HepG2 (cell line): ENCODE measurements at places on chromosomes 7 and 10. TPM values are rescaled to one million over a fixed set of nuclear protein-coding genes. Genes with fewer than 3 reads are reported as not detected.

DNA sequence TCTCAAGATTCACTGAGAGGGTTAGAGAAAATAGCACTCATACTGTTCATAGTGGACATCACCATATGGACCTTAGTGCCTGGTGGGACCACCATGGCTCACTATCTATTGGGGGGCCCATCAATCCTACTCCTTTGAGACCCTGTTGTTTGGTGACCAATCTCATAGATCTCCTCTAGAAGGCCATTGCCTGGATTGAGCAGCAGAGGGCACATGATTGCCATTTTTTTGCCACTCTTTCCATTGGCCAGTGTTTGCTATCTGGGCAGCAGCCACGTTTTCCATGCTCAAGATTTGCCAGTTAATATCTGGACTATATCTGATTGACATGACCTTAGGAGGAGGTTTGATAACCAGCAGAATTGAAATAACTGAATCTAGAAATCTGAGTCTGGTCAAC lies 244.5 kb downstream of the ITGB1 start:
- H3K27me3 ChIP-seq = no peaks in the 10 kb centered on the region
- H3K4me1 ChIP-seq = no peaks in the 10 kb centered on the region
- H3K27ac ChIP-seq = no peak overlapping the region

GRCh38 chr10:116112232-116113231 lies 160.5 kb downstream of the GFRA1 start:
- H3K4me3 ChIP-seq = no peak overlapping the region
- H3K4me1 ChIP-seq = no peaks in the 10 kb centered on the region
- H3K27me3 ChIP-seq = no peaks in the 10 kb centered on the region
- no peak overlapping the region for H3K27ac ChIP-seq
- no peaks in the 10 kb centered on the region for H3K36me3 ChIP-seq
- DNase-seq = no peak

- H3K27ac ChIP-seq = no peak overlapping the region
- H3K36me3 ChIP-seq = no peaks in the 10 kb centered on the region
- no peak overlapping the region for H3K4me3 ChIP-seq
Observed at GRCh38 chr7:80632819-80633218, 5.6 kb upstream of the CD36 start.

- H3K4me1 ChIP-seq = peaks cover 9% of the 10 kb centered on the region
- no peaks in the 10 kb centered on the region; the same call in 2 of the 3 replicates for H3K27me3 ChIP-seq
- no peak overlapping the region for H3K27ac ChIP-seq
- DNase-seq = no peak
- H3K4me3 ChIP-seq = no peak overlapping the region
Observed at GRCh38 chr10:96038476-96039387, 4.7 kb upstream of the CCNJ start.

DNA sequence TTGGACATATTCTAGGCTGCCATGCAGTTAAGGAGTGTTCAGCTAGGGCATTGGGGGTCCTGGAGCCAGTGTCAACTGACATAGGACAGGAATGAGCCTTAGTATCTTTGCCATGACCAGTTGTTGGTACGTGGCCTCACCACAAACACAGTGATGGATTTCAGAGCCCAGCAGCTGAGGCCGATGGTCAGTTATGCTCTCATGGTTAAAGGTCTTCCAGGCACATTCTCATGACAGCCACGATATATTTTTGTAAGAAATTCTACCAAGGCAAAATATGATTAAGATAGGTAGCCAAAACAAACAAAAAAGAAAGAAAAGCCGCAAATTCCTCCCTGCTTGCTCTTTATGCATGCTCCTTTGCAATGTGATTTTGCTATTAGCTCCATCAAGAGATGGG lies 47.8 kb downstream of the CDHR3 start:
- no peak for DNase-seq
- no peaks in the 10 kb centered on the region for H3K27me3 ChIP-seq
- H3K4me3 ChIP-seq = no peak overlapping the region
- H3K27ac ChIP-seq = no peak overlapping the region
- H3K4me1 ChIP-seq = peaks cover 10% of the 10 kb centered on the region; the same call in 1 of the 2 replicates

GRCh38 chr10:79084972-79085597 lies 16.3 kb downstream of the ZMIZ1 start:
- no peak overlapping the region for H3K4me3 ChIP-seq
- no peak for DNase-seq
- peaks cover 10% of the 10 kb centered on the region for H3K36me3 ChIP-seq
- no peaks in the 10 kb centered on the region for H3K27me3 ChIP-seq

- H3K27me3 ChIP-seq = no peaks in the 10 kb centered on the region
- no peak overlapping the region for H3K27ac ChIP-seq
- no peak for DNase-seq
- peaks cover 6% of the 10 kb centered on the region; the same call in 1 of the 3 replicates for H3K36me3 ChIP-seq
- no peaks in the 10 kb centered on the region for H3K4me1 ChIP-seq
- no peak overlapping the region for H3K4me3 ChIP-seq
Observed at GRCh38 chr10:101938305-101939007, 94.9 kb upstream of the KCNIP2 start.

DNA sequence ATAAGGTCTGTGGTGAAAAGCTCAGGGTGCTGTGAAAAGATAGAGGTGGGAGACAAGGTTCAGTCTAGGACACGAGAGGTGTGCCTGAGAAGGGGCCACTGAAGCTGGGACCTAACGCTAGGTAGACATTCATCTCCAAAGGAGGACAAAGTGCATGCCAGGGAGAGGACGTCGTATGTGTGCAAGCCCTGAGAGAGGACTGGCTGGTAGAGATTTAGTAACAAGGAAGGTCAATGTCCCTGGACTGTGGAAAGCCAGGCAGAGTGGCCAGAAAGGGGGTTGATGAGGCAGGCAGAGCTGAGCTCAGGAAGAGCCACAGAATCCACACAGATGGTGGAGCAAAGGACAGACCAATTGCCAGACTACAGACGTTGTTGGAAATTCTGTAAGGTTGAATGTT lies 817.6 kb downstream of the CCSER2 start:
- H3K27me3 ChIP-seq = no peaks in the 10 kb centered on the region
- H3K36me3 ChIP-seq = no peaks in the 10 kb centered on the region
- no peak for DNase-seq
- no peak overlapping the region for H3K27ac ChIP-seq

DNA sequence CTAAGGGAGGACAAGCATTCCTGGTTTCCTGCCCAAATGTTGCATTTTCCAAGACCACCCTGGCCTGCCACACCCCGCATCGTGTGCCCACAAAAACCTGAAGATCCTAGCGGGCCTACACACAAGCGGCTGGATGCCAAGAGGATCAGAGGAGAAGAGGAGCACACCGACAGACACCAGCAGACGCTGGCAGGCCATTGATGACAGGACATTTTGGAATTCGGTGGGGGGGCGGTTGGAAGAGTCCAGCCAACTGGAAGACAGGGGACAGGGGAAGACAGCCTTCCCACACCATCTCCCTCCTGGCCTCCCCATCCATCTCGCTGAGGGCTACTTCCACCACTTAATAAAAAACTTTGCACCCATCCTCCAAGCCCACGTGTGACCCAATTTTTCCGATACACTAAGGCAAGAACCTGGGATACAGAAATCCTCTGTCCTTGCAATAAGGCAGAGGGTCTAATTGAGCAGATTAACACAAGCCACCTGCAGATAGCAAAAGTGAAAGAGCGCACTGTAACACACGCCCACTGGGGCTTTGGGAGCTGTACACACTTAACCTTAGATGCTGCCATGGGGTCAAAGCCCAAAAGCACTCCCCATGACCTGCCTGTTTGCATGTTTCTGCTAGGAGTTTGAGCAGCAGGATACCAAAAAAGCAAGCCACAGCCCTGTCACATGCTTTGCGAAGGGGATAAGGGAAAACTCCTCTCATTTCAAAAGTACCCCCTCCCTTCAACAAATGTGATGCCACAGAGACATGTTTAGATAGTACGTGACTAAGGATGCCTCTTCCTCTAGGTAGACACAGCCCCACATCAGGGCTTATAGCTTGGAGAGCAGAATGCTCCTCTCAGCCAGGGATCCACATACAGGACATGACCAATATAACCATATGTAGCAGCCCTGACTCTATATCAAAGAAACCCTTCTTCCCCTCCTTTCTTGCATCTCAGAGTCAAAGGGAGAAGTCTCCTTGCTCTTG lies 13.4 kb upstream of the SMNDC1 start:
- no peaks in the 10 kb centered on the region for H3K27me3 ChIP-seq
- no peaks in the 10 kb centered on the region for H3K36me3 ChIP-seq
- DNase-seq = no peak
- H3K4me1 ChIP-seq = no peaks in the 10 kb centered on the region
- no peak overlapping the region for H3K4me3 ChIP-seq
- H3K27ac ChIP-seq = no peak overlapping the region

DNA sequence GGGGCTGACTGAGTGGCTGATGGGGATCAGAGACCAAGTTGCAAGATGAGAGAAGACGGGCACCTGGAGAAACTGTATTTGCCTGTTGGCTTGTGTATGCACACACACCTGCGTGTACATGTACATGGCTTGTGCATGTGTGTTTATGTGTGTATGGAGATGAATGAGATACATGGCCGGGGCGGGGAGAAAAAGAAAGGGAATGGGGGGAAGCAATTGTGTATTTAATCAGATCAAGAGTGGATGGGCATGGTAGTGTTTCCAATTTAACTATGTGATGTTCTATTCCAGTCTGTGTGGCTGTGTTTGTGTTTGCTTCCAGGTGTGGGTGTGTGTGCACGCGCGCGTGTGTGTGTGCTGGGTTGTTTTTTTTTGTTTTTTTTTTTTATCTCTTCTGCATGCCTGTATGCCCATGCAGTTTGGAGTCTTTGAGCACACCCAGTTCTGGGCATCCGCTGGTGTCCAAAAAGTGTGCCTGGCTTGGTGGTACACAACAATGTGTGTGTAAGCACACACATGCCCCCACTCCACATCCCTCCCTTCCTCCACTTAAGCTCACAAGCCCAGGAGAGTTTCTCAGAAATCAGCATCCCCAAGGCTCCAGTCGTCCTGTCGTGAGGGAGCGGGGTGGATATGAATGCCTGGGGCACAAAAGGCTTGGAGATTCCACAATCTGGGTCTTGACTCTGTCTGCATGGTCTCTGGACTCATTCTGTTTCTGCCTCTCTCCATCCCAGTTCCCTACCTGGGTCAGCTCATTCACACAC lies 2.5 kb upstream of the VGF start:
- DNase-seq = no peak
- peaks cover 11% of the 10 kb centered on the region for H3K27me3 ChIP-seq
- no peaks in the 10 kb centered on the region for H3K36me3 ChIP-seq
- no peak overlapping the region for H3K4me3 ChIP-seq
- H3K4me1 ChIP-seq = peaks cover 54% of the 10 kb centered on the region
- H3K27ac ChIP-seq = no peak overlapping the region

- H3K36me3 ChIP-seq = no peaks in the 10 kb centered on the region
- no peak overlapping the region for H3K4me3 ChIP-seq
- no peak for DNase-seq
- no peak overlapping the region for H3K27ac ChIP-seq
- peaks cover 6% of the 10 kb centered on the region; the same call in 1 of the 3 replicates for H3K27me3 ChIP-seq
Observed at GRCh38 chr7:7329326-7329725, 147.0 kb downstream of the C1GALT1 start.

DNA sequence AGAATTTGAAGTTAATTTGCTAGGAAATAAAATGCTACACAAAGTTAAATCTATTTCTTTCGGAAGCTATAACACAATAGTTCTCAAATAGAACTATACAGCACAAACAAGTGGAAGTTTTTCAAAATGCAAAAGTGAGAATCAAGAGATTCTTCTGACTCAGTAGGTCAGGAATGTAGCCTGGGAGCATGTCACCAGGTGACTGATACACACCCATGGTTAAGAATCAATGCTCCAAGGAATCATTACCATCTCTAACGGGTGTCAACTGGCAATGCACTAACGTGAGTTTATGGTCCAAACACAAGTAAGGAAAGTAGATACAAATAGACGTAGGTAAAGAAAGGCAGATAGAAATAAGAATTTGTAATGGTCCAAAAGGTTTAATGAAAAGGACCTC lies 170.5 kb downstream of the SRPK2 start:
- peaks cover 5% of the 10 kb centered on the region for H3K4me1 ChIP-seq
- DNase-seq = no peak
- no peak overlapping the region for H3K4me3 ChIP-seq
- no peaks in the 10 kb centered on the region for H3K27me3 ChIP-seq

GRCh38 chr10:72097448-72098300 lies 9.3 kb upstream of the SPOCK2 start:
- H3K27ac ChIP-seq = peak overlapping the region; percentile 93
- H3K4me1 ChIP-seq = peaks cover 73% of the 10 kb centered on the region
- peak; percentile 98 for DNase-seq
- no peaks in the 10 kb centered on the region for H3K27me3 ChIP-seq

DNA sequence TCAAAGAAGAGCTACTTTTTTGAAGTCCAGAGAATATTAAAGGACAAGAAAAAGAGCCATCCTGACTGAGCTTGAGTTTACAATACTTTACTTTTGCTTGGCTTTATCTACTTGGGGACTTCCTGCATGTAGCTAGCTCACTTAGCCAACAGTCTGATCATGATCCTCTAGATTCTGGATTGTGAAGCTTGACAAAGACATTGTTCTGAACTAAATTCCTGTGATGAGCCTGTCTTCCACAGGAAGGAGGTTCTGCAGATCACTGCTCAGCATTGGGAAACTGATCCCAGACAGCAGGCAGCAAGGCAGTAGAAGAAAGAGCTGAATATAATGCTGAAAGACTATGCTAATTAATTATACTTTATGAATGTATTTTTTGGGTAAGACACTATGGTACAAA lies 296.4 kb downstream of the DGKB start:
- H3K36me3 ChIP-seq = no peaks in the 10 kb centered on the region
- no peak for DNase-seq
- no peaks in the 10 kb centered on the region for H3K27me3 ChIP-seq
- H3K4me1 ChIP-seq = no peaks in the 10 kb centered on the region

DNA sequence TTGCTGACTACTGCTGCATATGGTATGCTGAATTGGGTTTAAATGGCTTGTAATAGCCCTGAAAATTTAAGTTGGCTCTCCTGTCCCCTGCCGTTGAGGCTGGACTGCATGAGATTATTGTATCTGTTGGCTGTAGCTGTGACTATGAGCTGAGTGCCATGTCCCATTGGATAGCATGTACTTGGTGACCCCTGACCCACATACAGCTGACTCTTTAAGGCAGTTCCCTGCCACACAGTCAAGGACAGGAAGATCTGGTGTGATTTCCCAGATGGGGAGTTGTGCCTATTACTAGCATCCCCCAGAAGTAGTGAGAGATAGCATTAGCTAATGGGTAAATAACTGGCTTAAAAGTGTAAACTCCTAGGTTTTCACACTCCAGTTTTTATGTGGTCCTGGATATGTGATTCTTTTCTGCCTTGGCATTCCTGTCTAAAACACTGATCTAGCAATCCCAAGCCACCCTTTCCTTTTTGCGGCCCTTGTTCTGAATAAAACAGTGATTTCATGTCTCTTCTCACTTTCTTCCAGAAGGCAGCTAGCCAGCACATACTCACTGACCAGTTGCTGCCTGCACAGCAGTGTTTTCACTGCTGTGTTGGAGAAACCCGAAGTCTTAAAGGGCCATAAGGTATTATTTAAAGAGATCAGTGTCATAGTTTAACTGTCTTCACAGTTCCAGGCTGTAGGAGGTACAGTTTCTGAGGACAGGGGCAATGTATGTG lies 35.9 kb downstream of the LRRC4 start:
- no peak overlapping the region for H3K4me3 ChIP-seq
- peaks cover 44% of the 10 kb centered on the region for H3K4me1 ChIP-seq
- DNase-seq = no peak
- H3K36me3 ChIP-seq = peaks cover 57% of the 10 kb centered on the region
- no peak overlapping the region for H3K27ac ChIP-seq
- H3K27me3 ChIP-seq = no peaks in the 10 kb centered on the region

The HOXA4 gene
- 1.8 and 2.4 TPM in 2 replicates for total RNA-seq

The STAM gene
- total RNA-seq = 25.1 and 31.7 TPM in 2 replicates

The RAMP3 gene
- total RNA-seq = not detected in 2 replicates

The IL2RA gene
- not detected in 2 replicates for total RNA-seq

The FAM170B gene
- not detected in 2 replicates for total RNA-seq

The BEND7 gene
- total RNA-seq = 15.4 and 17.1 TPM in 2 replicates
